ENCODE measurements at places on chromosomes 13 and 19.

GRCh38 chr19:47125669-47125938 is 5.0 kb upstream of the SAE1 start:
- no peak for DNase-seq

GRCh38 chr19:47633517-47633916 is 24.6 kb downstream of the BICRA start:
- no peak for DNase-seq

- no peak for DNase-seq
Measured at GRCh38 chr13:92136449-92137155, 738.2 kb downstream of the GPC5 start.

DNA sequence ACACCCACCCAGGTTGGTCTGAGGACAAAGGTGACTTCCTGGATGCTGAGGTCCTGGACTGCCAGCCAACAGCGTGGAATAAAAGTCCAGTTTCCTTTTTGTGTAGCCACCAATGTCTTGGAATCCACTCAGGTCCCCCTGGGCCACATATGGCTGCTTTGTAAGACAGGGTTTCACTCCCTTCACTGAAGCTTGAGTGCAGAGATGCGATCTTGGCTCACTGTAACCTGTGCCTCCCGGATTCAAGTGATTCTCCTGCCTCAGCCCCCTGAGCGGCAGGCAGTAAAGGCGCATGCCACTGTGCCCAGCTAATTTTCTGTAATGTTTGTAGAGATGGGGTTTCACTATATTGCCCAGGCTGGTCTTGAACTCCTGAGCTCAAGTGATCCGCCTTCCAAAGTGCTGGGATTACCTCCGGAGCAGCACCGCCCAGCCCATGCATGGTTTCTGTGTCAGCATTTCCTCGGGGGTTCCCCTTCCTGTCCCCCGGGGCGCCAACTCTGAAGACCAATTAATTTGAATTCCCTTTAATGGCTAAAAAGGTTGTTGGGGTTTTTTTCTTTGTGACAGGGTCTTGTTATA is 17.5 kb downstream of the KANK2 start:
- DNase-seq, result no peak

GRCh38 chr13:102091231-102091630 is 310.6 kb downstream of the FGF14 start:
- no peak for DNase-seq

DNA sequence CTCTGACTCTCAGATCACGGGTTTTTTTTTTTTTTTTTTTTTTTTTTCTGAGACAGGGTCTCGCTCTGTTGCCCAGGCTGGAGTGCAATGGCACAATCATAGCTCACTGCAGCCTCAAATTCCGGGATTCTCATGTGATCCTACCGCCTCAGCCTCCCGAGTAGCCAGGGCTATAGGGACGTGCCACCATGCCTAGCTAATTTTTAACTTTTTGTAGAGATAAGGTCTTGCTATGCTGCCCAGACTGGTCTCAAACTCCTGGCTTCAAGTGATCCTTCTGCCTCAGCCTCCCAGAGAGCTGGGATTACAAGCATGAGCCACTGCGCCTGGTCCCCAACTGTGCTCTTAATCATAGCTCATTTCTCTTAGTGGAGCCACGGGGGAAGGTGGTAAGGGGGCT is 4.6 kb upstream of the GRAMD1A start:
- no peak for DNase-seq

- no peak for DNase-seq
Measured at GRCh38 chr13:50376895-50377575, 361.8 kb downstream of the KCNRG start.

DNA sequence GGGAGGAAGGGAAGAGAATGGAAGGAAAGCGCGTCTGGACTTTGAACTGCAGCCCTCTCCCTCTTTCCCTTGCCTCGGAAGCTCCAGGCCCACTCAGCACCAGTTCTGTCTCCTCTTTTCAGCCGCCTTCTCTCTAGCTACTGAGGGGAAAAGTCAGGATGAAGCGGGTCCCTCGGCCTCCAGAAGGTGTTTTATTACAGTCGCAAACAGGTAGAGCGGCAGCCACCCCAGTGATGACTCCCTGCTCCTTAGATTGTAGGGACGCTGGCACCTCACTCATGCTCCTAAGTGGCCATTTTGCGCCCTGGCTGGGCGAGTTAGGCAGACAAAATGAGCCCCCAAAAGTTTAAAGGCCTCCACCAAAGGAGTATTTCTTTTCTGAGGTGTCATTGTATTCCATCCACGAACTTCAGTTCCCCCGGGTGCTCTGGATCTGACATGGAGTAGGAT is 954 bp upstream of the STK24 start:
- no peak for DNase-seq

GRCh38 chr13:46586751-46587514 is 34.0 kb downstream of the LRCH1 start:
- no peak for DNase-seq

DNA sequence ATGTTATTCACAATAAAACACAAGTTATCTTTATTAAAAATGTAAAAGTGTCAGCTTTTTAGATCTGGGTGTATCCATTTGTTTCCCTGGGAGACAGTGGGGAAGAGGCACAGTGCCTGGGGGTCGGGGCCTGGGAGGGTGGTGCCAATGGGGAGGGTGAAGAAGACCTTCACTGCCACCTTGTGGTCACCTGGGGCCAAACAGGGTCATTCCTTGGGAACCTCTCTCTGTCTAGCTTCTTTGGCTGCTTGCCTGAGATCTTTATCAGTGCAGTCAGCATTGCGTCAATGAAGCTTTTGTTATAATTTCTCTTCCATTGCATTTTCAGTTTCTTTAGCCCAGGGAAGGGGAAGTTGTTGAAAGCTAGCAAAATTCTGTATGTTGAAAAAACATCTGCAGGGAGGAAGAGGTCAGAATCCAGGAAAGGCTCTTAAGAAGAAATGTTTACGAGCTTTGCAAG is 39.1 kb downstream of the PCDH8 start:
- DNase-seq, result no peak

GRCh38 chr19:55753401-55753800 is 5.5 kb upstream of the RFPL4A start:
- no peak for DNase-seq

GRCh38 chr13:24288870-24289269 is 20.5 kb upstream of the C1QTNF9 start:
- DNase-seq, result no peak

DNA sequence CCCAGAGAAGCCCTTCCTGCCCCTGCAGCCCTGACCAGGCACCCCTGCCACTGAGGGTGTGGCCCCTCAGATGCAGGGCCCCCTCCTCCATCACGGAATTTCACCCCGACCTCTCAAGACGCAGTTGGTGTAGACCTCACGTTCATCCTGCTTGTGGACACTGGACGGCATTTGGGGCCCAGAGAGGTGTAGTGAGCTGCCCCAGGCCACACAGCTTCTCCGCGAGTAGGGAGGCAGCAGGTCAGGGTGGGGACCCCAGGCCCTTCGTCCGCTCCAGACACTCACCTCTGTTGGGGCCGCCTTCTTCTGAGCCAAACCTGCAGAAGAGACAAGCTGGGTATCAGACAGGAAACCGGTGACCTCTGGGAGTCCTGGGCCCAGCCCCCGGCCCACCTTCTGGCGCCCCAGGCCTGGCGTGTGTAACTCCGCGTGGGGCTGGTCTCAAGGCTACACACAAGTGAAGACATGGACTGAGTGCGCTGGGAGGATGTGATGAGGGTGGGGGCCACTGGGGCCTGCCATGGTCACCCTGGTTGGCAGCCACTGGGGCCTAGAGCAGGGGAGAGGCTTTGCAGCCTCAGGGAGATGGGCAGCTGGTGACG is 33.1 kb downstream of the PIP5K1C start:
- no peak for DNase-seq

DNA sequence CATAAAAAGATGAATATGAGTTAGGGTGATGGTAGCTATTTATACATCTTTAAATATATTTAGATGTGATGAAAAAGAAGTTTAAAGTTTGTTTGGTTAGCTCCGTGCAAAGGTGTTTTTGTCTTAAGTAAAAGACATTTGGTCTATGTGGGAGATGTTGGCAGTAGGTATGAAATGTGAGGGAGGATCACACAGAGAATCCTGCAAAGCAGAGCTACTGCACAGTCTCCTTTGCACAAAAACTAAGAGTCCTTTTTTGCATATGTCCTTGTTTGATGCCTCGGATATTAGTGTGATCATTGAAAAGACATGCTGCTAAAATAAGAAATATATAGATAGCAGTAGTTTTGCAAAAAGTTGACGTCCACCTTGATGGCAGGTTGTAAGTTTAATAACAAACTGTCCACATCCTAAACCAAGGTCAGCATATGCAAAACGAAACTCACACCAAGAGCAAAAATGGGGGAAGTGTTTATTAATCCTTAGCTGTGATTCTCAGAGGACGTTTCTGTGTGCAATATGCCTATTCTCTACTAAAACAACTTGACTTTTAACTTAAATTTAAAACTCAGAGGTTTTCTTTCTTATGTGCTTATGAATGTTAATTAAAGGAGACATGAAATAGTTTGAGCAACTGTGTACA is 870.1 kb downstream of the PCDH9 start:
- no peak for DNase-seq

DNA sequence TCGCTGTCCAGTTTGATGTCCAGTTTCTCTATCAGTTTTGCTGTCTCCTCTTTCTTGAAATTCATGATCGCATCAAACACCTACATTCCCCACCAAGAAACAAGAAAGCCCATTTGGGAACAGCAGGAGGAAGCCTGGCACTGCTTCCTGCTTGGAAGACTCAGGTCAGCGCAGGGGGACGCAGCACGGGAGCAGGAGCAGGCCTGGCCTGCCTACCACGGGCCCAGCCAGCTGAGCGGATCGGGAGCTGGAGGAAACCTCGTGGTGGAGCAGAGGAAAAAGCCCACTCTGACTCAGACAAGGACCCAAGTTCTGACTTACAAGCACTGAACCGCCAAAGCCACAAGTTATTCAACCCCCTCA is 3.9 kb downstream of the EEF2 start:
- DNase-seq, result no peak

DNA sequence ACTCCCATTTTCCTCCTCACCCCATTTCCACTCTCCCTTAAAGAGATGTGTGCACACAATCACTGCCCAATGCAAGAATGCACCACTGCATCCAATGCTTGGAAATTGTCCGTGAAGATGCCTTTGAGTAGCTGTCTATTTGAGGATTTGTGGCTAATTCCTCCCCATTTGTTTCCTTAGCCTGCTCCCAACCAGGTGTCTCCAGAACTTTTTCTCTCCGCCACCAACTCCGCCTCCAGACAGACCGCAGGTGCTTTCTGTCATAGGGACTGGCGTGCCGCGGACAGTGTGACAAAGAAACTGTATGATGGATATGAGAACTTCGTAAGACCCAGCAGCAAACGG is 461 bp upstream of the TM9SF2 start:
- no peak for DNase-seq

- no peak for DNase-seq
Measured at GRCh38 chr13:105655046-105655445, 880.4 kb downstream of the EFNB2 start.

DNA sequence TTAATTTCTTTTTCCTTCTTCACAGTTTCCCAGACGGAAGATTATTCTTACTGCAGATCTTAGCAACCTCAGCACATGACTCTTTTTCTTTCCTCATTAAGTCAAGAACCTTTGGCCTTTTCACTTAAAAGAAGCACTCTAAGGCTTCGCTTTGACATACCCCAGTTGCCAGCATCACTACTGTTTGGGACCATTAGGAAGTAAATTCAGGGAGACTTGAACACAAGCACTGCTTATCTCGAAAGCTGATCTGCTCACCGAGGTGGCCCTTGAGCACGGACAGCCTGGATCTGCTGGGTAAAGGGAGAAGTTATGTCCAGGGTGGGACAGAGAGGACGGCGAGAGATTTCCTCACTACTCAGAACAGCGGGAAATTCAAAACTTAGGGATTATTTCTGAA is 151.4 kb upstream of the RNF113B start:
- DNase-seq, result no peak

Measured in GOT3 (cell line).